ENCODE measurements at places on chromosomes 13 and 19.

GRCh38 chr13:91406619-91407018 lies 8.2 kb downstream of the GPC5 start:
- no peak for DNase-seq

- no peak for DNase-seq
Observed at GRCh38 chr19:29259153-29259552, 46.2 kb upstream of the UQCRFS1 start.

DNA sequence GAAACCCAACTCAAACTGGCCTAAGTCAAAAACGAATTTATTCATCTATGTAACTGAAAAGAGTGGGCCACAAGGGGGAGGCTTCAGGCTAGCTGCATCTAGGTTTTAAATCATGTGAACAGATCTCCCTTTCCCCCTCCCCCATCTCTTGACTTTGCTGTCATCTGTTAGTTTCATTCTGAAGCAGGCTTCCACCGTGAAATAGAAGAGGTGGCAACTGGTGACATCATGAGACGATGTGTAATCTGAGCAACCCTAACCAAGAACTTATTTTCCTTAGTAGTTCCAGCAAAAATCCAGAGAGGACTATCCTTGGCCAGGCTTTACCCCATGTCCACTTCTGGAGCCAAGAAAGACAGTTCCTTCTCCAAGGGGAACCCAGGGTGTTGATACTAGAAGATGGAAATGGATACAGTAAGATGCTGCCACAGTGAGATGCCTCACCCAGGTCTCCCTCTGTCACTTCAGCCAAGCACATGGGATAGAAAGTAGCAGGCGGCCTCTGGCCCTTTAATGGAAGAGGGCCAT lies 9.4 kb downstream of the SAMD4B start:
- DNase-seq = no peak

DNA sequence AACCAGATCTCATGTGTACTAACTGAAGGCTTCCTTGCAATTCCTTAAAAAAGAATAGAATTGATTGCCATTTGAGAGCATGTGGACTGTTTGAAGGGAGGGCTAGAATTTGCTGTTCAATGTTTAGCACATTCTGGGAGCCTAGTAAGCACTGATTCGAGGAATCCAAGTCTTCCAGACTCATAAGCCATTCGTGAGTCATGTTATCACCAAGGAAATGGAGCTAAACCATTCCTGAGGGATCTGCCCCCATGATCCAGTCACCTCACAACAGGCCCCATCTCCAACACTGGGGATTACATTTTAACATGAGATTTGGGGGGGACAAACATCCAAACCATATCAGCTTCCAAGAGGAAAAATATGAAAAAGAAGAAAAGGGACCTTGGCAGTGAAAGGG lies 276.4 kb downstream of the KCNRG start:
- no peak for DNase-seq

GRCh38 chr13:32951580-32951979 lies 64.6 kb upstream of the KL start:
- DNase-seq = no peak

DNA sequence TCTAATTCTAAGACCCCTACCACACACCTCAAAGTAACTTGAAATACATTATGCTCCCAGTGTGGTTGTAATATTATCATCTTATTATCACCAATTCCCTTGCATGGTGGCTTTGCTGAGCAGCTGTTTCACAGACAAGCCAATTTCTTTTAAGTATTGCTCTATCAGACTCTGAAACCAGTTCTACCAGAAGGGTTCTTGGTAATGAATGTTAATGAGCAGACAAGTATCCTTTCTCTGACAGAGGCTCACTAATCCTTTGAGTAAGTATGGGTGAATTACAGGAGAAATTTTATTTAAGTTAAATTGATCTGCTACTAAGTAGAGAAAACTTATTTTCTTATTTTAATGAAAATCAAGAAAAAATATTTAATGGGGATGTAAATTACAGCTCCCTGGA lies 326.0 kb downstream of the GPC6 start:
- DNase-seq = no peak

GRCh38 chr19:3655402-3656072 lies 28.9 kb upstream of the CACTIN start:
- DNase-seq = no peak

DNA sequence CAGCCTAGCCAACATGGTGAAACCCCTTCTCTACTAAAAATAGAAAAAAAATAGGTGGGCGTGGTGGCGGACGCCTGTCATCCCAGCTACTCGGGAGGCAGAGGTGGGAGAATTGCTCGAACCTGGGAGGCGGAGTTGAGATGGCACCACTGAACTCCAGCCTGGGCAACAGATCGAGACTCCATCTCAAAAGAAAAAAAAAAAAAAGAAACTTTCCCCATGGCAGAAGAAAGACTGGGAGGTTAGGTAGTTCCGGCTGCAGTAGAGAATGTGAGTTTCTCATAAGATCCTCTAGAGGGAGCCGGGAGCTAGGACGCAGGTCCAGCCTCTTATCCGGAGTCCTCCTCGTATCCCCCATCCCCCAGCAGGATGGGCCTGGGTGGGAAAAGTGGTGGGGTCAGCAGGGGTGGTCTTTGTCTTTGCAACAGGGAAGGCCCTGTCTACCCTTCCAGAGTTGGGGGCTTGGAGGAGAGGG lies 13.2 kb upstream of the CREB3L3 start:
- no peak for DNase-seq

GRCh38 chr19:3618144-3618810 lies 8.3 kb downstream of the CACTIN start:
- no peak for DNase-seq

DNA sequence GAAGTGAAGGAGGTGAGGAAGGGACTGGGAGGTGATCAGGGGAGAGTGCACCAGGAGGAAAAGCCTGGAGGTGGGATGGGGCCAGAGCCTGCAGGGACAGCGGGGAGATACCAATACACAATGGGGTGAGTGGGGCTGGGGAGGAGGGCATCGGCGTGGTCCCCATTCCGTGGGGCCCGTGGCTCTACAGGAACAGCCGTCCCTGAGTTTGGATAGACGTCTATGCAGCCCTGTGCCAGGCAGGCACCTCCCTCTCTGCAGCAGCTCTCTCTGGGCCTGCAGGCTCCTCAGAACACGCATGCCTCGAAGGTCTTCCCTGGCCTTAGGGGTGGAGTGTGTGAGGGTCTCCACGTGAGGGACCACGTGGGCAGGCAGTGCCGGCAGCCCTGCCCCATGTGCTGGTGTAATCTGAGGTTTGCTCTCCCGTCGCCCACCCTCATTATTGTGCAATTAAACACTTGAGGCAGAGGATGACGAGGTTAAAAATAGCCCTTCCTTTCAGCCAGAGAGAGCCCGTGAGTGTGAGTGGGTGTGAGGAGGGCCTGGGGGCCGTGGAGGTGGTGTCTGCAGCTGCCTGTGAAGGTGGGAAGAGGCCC lies 16.5 kb downstream of the C2CD4C start:
- DNase-seq = no peak

GRCh38 chr19:53461866-53462265 lies 5.7 kb upstream of the ZNF813 start:
- DNase-seq = no peak

GRCh38 chr19:23420824-23421223 lies 25.6 kb upstream of the ZNF91 start:
- DNase-seq = no peak

- no peak for DNase-seq
Observed at GRCh38 chr19:54106716-54107115, 4.1 kb downstream of the NDUFA3 start.

- DNase-seq = peak; percentile 57
Observed at GRCh38 chr19:35959040-35959967, 23.1 kb downstream of the LRFN3 start.

DNA sequence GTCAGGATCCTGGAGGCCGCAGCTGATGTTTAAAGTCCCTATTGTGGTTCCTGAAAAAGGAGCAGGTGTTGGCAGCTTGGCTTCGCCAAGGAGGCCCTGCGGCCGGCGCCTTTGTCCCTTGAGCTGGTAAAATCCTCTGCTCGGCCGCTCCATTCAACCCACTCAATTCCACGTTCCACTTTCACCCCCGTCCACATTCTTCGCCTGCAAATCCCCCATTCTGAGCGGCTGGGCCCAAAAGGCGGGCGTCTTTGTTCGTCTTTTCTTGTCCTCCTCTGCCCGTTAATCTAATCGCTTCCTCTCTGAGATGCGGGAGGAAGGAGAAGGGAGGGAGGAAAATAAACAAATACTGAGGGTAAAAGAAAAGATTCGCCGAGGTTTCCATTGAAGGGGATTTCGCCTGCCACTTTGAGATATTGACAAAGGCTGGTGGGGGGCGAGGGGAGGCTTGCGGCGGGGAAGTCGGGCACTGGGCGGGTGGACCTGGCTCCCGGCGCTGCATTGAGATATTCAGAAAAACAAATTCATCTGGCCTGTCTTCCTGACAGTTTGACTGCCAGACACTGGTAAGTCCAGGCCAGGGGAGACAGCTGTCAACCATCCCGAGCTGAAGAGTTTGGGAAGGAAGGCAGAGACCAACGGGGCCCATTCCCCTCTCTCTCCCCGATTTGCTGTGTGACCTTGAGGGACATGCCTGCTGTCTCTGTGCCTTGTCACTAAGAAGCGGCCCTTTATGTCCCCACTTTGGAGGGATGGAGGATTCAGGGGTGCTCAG lies 37.6 kb downstream of the ZNRF4 start:
- DNase-seq = no peak

GRCh38 chr13:46171217-46171616 lies 10.8 kb downstream of the LCP1 start:
- no peak for DNase-seq

DNA sequence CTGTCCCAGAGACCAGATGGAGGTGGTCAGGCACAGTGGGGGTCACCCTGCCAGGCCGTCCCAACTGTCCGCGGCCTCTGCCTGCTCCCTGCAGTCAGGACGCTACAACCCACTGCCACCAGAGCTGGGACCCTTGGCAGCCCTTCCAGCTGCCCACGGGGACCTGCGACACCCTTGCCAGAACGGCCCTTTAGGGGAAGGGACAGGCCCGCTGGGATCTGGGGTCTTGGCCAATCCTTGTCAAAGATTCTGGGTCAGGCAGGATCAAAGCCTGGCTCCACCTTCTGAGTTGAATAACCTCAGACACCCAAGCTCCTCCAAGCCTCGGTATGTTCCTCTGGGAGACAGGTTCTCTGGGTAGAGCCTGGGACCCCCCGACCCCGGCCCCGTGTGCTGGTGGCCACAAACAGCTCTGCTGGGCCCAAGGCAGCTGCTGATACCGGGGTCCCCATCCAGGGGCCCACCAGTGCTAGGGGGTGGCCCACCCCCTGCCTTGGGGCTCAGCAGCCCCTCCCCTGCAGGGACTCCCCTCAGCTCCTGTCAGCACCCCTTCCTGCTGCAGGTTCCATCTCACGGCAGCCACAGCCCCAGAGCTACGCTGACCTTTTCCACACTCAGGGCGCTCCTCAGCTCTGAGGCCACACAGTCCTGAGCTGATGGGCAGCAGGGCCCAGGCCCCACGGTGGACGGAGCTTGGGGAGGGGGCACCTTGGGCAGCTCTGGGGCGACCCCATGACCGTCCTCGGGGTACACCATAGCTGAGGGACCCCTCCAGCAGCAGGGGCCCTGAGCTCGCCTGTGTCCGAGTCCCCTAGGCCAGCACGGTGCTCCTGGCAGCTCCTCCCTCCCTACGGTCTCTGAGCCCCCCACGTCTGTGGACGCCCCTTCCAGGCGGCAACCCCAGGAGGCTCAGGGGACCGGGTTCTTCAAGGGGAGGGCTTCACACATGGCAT lies 18.4 kb downstream of the SBNO2 start:
- no peak for DNase-seq

DNA sequence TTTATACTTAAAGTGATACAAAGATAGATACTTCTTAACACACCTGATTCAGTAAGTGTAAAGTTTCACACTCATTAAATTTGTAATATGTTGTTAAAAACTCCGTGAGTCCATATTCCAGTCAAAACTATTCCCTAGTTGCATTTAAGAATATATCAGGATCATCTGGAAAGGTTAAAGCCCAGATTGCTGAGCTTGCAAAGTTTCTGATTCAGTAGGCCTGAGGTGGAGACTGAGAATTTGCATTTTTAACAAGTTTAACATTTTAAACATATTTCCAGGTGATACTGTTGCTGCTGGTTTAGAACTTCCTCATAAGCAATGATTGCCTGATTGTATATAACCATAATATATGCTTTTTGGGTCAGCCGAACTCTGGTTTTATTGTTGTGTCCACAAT lies 1998.6 kb upstream of the PCDH20 start:
- no peak for DNase-seq

DNA sequence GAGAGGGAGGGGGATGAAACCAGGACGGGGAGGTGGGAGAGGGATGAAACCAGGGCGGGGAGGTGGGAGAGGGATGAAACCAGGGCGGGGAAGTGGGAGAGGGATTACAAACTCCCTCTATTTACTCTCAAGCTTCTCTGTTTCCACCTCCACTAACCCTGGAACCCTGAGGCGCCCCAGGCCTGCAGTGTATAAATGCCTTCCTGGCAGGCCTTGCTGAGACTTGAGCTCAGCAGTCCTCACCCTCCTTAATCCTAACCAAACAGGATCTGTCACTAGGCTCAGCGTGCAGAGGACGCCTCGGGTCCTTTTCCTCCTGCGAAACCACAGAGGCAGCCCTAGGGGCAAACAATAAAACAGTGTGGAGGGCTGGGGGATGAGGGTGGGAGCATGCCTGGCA lies 32.1 kb upstream of the OR1M1 start:
- DNase-seq = no peak

DNA sequence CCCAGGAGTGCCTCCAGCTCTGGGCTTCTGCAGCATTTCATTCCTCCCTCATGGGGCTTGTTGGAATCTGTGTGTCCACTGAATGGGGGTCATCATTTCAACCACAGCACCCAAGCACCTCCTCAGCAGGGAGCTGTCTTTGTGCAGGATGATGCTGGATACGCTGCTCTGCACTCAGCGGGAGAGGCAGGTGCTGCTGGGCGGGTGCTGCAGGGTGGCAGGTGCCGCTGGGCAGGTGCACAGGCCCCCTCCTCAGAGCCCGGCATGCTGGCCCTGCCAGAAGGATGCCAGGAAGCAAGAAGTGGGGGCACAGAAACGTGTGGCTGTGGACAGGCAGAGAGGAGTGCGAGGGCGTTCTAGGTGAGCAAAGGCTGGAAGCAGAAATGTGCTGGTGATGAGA lies 121.8 kb upstream of the VSTM2B start:
- DNase-seq = no peak

DNA sequence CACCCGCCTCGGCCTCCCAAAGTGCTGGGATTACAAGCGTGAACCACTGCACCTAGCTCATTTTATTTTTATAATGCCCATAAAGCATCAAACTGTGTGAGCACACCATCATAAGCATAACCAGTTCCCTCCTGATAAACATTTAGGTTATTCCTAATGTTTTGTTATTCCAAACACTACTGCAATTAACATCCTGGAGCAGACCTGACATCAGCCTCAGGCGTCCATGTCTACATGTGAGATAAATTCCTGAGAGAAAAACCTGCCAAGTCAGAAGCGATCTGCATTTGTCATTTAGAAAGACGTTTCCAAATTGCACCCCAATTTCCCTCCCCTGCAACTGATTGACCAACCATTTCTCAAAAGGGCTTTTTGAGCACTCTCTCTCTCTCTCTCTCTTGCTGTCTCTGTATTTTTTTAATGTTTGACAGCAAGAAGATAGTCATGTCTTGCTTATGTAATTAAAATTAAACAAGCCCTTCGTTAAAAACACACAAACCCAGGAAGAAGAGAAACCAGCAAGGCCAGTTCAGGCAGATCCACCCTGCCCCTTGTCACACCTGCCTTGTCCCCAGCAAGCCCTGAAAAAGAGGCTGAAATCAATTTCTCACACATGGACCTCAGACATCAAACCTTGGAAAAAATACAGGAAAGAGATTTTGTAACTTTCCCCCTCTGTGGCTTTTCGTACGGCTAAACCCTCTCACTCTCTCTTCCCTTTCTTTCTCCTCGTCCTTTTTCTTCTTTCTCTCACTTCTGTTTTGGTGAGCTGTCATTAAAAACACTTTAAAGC lies 9.9 kb downstream of the LYPD3 start:
- no peak for DNase-seq

Measured in stimulated activated CD8-positive, alpha-beta memory T cell treated with anti-CD3 and anti-CD28 coated beads, Interleukin-7, amount 100 ng/mL, for 1 hour (primary cell).